ENCODE measurements at places on chromosomes 7 and 10.

DNA sequence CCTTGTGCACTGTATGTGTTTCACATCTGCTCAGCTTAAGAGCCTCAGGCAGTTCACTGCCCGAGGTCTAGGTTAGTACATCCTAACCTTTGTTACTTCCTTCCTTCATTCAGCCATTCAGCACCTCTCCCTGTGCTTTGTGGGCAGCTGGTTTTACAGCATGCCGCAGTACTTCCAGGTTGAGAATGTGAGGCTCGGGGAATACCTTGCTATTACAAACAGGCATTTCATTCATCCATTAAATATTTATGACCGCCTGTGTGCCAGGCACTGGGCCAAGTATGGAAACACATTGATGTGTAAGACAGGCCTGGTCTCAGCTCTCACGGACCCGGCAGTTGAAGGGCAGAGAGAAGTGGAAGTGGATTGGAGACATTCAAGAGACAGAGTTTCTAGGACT is 82.4 kb downstream of the SHH start:
- no peak for DNase-seq

DNA sequence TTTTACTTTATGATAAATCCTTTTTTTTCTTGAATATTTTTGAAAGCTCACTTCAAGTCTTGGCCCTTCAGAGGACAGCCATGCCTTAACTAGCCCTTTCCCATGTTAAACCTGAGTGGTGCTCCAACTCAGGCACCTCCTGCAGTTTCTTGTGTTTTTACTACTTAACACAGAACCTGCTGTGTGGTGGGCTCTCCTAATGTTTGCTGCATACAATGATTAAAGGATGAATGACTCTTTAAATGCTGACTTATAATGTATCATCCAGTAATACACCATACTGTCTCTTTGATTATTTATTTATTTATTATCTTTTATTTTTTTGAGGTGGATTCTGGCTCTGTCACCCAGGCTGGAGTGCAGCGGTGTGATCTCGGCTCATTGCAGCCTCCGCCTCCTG is 179.4 kb downstream of the SEMA3E start:
- DNase-seq: no peak

GRCh38 chr7:13235436-13235835 is 548.0 kb downstream of the ARL4A start:
- DNase-seq: no peak

DNA sequence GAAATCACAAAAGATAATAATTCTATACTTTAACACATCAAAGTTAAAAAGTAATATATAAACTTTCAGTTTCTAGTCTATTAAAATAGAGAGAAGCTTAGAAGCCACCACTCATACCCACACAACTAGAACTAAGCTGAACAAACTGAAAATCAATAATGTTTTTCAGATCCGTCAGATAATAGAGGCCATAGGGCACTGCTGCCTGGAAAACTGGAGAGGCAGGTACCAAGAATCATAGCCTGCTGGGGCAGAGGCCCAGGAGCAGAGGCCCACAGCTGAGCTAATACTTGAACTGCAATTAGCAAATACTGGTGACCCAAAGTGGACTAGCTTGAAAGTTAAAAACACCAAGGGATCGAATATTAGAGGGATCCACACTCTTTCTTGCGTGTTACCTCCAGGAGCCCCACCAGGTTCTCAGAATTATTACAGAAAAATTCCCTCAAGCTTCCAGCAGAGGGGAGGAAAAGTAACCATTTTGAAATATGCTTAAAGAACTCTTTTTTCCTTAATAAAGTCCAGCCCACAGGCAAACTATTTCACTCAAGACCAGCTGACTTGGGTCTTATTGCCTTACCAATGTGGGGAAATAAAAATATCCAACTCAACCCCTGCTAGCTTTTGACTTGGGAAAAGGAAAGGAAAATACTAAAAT is 774.1 kb upstream of the IGFBP3 start:
- no peak for DNase-seq
